NT2/D1 (cell line): ENCODE measurements at places on chromosomes 13 and 19.

DNA sequence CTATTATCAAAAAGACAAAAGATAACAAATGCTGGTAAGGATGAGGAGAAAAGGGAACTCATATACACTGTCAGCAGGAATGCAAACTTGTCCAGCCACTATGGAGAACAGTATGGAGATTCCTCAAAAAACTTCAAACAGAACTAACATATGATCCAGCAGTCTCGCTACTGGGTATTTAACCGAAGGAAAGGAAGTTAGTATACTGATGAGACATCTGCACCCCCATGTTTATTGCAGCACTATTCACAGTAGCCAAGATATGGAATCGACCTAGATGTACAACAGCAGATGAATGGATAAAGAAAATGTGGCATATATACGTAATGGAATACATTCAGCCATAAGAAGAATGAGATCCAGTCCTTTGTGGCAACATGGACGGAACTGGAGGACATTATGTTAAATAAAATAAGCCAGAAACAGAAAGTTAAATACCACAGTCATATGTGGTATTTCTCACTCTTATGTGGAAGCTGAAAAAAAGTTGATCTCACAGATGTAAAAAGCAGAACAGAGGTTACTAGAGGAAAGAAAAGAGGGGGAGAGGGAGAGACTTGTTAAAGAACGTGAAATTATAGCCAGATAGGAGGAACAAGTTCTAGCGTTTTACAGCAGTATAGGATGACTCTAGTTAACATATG is 83.2 kb downstream of the RUBCNL start:
- DNase-seq = no peak

- DNase-seq = peak; percentile 18
Measured at GRCh38 chr19:34084396-34085145, 87.7 kb upstream of the LSM14A start.

GRCh38 chr19:10388957-10389356 is 8.6 kb upstream of the TYK2 start:
- DNase-seq = peak; percentile 84

DNA sequence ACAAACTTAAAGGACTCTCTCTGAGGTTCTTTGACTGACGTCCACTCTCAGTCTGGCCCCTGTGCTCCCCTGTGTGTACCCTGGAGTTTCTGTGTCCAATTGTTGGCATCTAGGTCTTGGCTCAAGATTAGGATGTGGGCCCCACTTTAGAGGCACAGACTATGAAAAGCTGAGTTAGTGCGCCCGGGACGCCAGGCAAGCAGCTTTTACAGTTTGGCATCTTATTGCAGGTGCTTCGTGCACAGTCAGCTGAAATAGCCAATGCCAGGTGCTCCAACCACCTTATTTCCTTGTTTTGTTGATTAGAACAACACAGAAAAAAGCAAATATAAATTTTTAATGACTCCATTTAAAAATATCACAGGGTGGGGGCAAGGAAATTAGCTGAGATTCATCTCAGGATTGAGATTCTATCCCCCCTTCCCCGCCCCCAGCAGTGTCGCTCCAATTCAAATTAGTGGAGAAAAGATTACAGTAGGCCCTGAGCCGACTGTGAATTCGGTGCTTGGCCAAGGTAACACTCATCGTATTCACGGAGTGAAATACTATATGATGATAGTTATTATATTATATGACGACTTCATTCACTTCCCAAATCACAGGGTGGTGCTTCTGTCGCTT is 4.3 kb downstream of the SOX1 start:
- no peak for DNase-seq

- no peak for DNase-seq
Measured at GRCh38 chr19:45423033-45423588, 606 bp downstream of the ERCC1 start.

DNA sequence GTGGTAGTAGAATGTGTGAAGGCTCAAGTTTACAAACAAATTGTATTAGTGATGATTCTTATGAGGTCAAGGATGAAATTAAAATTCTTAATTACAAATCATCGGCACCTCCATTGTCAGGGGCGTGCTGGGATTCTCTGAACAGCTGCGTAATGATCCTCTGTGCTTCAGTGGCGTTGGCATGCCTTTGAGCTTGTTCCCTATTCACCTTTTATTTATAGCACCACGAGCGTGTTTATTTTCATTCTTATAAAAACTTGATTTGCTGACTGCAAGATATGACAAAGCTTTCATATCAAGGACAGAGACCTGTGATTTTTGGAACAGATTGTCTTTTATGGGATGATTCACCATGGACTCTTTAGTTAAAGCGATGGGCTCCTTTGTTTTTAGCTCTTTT is 18.2 kb upstream of the UBL3 start:
- DNase-seq = no peak

GRCh38 chr13:23579072-23579895 is 9.1 kb downstream of the TNFRSF19 start:
- DNase-seq = peak; percentile 64

GRCh38 chr13:20064128-20064527 is 96.7 kb downstream of the GJA3 start:
- DNase-seq = no peak

DNA sequence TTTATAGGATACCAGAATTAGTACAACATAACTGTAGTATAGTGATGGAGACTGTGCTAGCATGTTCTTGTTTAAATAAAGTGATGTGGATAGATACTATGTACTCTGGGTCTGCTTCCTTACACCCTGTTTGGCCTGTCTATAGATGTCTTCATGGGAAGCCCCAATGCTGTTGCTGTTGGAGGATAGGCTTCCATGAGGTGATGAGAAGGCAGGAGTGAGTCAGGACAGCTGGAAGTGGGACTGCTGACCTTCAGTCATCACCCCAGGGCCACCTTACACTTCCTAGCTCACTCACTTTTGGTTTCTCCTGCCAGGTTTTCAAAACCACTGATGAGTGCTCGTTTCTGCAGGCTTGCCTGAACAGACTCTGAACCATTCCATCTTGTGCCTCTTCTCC is 4.2 kb downstream of the KCTD4 start:
- DNase-seq = no peak

DNA sequence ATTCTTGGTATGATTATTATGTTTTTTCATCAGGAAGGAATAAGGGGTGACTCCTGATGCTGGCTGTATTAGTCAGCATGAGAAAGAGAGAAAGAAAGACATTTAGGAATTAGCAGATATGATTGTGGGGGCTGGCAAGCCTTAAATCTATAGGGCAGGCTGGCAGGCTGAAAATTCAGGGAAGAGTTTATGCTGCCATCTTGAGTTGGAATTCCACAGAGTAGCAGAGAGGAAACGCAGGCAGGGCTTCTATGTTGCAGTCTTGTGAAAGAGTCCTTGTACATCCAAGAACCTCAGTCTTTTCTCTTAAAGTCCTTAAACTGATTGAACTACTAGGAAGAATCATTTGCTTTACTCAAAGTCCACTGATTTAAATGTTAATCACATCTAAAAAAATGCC is 262.7 kb upstream of the SLC10A2 start:
- DNase-seq = no peak

GRCh38 chr13:72504131-72504841 is 223.1 kb downstream of the MZT1 start:
- no peak for DNase-seq
